ENCODE measurements at places on chromosomes 5 and 9.

DNA sequence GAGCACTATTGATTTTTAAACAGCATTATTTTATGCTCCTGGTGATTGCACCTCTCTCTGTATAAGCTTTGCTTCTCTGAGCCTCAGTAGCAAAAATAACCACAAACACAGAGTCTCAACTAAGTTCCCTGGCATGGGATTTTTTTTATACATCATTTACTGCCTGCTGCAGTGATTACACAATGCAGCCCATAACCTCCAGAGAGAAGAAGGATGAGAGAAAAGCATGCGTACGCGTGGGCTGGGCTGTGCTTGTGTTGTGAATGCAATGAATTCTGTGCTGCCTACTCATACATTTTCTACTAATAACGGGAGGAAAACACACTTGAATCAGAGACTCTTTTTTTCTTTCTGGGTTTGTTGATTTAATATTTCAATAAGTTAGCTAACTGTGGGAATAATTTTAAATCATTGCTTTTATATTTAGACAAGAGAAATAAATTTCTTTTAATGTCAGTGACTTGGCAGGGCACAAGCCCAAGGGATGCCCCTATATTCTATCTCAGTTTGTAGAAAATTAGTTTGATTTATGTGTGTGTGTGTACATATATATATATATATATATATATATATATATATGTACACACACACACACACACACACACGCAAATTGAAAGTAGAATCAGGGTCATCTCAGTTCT lies 351.5 kb downstream of the MED10 start:
- DNase-seq, result no peak

GRCh38 chr5:92309336-92309991 lies 926.3 kb upstream of the ARRDC3 start:
- no peak for DNase-seq

GRCh38 chr5:125011419-125011818 lies 265.0 kb upstream of the ZNF608 start:
- no peak for DNase-seq

GRCh38 chr9:7370381-7370780 lies 429.2 kb downstream of the DMAC1 start:
- DNase-seq, result no peak
